RWPE1 (cell line): ENCODE measurements at places on chromosomes 6 and 20.
A peak's percentile ranks its signal among the peaks of the same experiment; 100 is the strongest.

DNA sequence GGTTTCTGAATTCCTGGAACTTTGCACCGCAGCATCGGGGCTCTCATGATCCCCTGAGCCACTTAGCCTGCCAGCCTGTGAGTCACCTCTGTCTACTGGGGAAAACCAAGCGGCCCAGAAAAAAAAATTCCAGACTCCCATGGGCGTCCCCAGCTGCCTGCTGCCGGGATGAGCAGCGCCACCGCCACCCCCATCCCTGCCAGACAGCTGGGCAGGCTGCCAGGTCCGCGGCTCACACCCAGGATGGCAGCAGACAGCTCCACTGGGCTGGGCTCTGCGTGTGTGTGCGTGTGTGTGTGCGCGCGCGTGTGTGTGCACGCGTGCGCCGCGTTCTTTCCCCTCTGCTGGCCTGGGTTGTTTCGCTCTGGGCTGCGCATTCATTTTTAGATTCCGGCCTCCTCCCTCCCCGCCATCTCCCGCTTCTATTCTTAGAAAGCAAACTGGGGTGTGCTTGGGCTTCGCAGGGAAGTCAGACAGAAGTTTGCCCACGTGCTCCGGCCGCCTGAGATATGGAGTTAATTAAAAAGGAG is 38.9 kb upstream of the PMEPA1 start:
- DNase-seq: peak; percentile 97

DNA sequence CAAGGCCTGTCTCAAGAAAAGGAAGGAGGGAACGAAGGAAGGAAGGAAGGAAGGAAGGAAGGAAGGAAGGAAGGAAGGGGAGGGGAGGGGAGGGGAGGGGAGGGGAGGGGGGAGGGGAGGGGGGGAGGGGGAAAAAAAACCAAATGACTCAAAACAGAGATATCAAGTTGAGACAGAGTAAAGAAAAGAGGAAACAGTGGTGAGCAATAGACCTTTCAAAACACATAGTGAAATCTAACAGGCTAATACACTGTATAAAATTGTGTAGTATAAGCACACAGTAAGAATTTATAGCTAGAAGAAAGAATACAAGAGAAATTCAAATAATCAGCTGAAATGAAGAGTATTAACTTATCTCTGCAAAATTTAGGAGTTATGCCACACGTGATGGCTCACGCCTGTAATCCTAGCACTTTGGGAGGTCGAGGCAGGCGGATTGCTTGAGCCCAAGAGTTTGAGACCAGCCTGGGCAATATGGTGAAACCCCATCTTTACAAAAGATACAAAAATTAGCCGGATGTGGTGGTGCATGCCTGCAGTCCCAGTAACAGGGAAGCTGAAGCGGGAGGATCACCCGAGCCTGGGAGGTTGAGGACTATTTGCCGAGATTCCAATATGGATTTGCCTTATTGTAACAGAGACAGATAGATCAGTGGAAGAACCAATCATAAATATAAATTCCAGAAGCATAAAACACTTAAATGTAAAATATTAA is 123.2 kb downstream of the PRND start:
- DNase-seq: no peak

DNA sequence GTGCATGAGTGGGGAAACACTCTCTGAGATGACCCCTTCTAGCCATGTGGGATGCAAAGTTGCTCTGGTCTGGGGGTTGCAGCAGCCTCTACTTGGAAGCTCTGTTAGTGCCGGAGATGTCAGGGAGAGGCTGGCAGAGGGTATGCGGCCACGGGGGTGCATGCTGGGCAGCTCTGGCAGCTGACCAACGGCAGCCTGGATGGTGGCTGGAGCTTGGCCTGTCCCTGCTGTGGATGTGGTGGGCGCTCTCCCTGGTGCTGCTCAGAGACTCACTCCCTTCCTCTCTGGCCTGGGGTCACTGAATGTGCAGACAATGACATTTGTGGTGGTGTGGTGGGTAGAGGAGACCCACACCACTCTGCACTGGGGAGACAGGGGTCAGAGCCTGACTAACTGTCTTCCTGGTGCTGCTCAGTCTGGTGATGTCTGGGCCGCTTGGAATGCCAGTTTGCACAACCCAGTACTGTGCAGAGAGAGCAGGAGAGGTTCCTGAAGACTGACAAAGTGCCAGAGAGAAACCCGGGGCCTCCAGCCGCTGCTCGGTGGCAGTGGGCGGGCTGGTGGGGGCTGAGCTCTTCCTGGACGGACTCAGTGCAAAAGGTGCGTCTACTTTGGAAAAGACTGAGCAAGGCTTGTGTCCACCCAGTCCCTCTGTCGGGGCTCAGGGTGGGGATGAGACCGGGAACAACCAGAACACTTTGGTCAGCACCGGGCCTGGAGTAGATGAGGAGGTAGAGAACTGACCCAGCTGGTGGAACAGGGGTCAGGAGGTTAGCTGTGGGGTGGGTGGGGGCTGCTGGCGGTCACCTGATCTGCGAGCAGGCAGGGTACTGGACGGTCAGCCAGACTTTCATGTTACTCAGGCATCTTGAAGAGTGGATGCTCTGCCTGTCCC is 2.7 kb downstream of the MYT1 start:
- no peak for DNase-seq

GRCh38 chr6:111832833-111833418 is 40.3 kb downstream of the FYN start:
- no peak for DNase-seq

- no peak for DNase-seq
Measured at GRCh38 chr6:141464490-141464889, 668.2 kb upstream of the GJE1 start.

GRCh38 chr6:20302702-20303251 is 90.5 kb upstream of the MBOAT1 start:
- DNase-seq: no peak

- DNase-seq: no peak
Measured at GRCh38 chr6:3341467-3341866, 82.7 kb downstream of the PSMG4 start.

DNA sequence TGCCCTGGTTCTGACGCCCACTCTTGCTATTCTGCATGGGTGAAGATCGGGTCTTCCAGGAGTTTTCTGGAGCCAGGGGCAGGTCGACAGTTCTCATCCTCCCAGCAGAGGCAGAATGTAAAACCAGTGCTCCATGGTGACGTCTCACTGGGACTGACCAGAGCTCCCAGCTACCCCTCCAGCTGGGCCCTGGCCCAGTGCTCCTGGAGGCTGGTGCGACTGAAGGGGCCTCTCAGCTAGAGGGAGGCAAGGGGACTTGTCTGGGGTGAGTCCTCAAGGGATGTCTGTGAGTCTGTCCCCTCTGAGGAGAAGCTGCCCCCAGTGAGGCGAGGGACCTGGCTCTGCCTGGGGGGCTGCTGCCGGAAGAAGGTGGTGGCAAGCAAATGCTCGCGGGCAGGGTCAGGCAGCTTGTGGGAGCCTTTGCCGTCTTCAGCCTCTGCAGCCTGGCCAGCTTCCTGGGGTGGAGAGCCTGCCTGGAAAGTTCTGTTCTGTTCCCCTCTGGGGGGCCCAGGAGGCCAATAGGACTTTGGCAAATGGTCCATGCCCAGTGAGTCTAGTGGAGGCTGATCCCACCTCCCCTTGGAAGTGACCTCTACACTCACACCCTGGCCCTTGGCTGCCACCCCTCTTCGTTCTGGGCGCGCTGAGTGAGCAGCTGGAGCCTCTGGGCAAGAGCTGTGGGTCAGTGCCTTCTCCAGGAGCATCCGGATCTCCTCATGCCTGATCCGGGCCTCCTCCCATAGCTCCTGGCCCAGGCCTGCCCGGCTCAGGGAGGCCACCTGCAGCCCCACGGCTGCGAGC is 47.5 kb downstream of the KIAA1755 start:
- DNase-seq: no peak

DNA sequence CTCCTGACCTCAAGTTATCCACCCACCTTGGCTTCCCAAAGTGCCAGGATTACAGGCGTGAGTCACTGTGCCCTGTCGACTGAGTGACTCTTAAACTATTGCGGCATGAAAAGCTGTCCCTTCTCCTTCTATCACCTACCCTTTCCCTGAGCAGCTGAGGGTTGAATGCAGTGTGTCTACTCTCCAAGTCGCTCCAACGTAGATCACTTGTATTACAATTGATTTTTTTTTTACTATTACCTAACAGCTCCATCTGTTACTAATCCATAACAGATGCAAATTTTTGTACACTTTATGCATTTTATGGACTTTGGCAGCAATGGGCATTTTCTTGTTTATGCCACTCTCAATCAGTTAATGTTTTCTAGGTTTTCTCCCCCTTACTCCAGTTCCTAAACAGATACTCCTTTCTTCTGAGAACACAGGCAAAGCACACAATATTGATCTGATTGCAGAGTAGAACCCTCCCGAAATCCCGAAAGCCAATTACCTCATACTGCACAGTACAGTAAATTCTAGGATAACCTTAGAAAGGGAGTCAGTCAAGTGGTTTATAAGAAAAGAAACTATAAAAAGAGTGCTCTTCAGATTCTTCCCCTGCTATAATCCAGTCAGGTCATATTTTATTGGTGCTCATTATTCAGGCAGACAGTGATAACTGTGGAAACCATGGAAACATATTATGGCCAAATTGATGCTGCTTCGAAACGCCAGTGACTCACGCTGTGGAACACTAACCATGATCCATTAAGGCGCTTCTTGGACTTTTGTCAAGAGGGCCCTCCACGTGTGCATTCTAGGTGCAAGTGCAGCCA is 273.0 kb downstream of the ADGB start:
- no peak for DNase-seq

- DNase-seq: peak; percentile 38
Measured at GRCh38 chr20:1434571-1435336, 31.9 kb downstream of the NSFL1C start.

GRCh38 chr6:46310196-46310595 is 139.4 kb upstream of the ENPP5 start:
- no peak for DNase-seq

- no peak for DNase-seq
Measured at GRCh38 chr6:1348675-1349074, 36.8 kb downstream of the FOXQ1 start.

- no peak for DNase-seq
Measured at GRCh38 chr20:43972692-43973091, 58.0 kb downstream of the TOX2 start.

DNA sequence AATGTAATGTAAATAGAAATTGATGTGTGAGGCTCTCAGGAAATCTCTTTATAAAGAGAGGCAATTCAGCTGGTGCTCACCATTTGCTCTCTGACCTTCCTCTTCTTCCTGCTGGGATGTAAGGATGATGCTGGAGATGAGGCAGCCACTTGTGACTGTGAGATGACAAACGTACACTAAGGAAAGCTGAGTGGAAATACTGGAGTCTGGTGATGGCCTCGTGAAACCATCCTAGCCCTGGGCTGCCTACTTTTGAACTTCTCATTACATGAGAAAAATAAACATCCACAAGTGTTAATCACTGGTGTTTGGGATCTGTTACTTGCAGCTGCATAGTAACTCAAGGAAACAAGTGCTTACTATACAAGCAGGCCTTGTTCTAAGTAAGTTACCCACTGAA is 114.9 kb upstream of the NHSL1 start:
- DNase-seq: no peak

DNA sequence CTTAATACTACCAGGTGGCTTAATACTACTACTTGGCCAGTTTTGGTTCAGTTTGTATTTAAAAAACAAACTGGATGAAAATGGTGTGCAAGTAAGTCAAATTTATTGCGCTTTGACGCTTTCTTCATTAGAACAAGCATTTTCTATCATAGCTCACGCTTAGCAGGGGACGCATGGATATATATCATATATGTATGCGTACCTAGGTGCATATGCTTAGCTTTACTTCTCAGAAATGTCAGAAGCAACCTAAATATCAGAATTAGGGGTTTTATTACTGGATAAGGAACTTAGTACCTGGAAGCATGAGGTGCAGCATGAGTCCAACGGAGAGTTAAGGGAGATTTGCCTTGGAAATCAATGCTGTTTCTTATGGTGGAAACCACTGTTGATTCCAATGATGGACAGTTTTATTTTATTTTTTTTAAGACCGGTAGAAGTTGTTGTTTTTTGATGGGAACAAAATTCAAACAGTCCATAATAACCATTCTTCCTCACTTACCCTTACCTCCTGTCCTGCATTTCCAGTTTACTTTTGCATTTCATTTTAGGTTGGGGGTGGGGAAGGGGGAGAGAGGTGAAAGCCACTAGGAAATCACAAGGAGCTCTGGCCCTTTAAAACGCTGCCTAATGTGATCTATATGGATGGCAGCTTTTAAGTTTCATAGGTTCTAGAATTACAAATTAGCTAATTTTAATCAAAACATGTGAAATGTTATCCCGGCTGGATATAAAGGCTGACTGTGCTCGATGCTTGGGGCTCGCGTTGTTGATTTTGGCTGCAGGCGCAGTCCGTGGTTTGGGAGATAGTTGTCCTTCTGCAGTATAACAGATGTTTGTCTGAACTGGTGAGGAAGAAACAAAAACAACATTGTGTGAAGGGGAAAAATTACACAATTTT is 2.1 kb downstream of the SOBP start:
- no peak for DNase-seq

GRCh38 chr6:1470040-1470439 is 80.7 kb downstream of the FOXF2 start:
- DNase-seq: no peak

- DNase-seq: no peak
Measured at GRCh38 chr6:27296106-27296783, 15.8 kb downstream of the POM121L2 start.

DNA sequence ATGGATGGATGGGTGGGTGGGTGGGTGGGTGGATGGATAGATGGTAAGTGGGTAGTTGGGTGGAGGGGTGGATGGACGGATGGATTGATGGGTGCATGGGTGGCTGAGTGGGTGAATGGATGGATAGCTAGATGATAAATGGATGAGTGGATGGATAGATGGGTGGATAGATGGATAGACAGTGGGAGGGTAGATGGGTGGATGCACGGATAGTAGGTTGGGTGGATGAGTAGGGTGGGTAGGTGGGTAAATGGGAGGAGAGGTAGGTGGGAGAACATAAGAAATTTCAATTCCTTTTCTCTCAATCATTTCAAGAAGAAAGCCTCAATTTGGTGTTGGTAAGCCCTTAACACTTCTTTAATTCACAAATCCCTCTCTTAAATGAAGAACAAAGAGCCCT is 186.9 kb downstream of the PREX1 start:
- no peak for DNase-seq

GRCh38 chr6:132768051-132768517 is 10.4 kb upstream of the VNN2 start:
- DNase-seq: no peak

- no peak for DNase-seq
Measured at GRCh38 chr6:141552031-141552430, 580.7 kb upstream of the GJE1 start.
